Ovary (tissue), 10 donors: ENCODE measurements at places on chromosomes 16 and 17. TPM values are rescaled to one million over a fixed set of nuclear protein-coding genes. Genes with fewer than 3 reads are reported as not detected.

Gene ADAM11
- polyA plus RNA-seq = 1.1 TPM

GRCh38 chr17:74032222-74032621 is 171.3 kb upstream of the RPL38 start:
- DNase-seq = no peak
- H3K4me1 ChIP-seq = no peaks in the 10 kb centered on the region
- no peak overlapping the region for H3K27ac ChIP-seq
- H3K4me3 ChIP-seq = no peak overlapping the region
- no peaks in the 10 kb centered on the region for H3K27me3 ChIP-seq

Gene PPP1R27
- polyA plus RNA-seq = 0.22 TPM

DNA sequence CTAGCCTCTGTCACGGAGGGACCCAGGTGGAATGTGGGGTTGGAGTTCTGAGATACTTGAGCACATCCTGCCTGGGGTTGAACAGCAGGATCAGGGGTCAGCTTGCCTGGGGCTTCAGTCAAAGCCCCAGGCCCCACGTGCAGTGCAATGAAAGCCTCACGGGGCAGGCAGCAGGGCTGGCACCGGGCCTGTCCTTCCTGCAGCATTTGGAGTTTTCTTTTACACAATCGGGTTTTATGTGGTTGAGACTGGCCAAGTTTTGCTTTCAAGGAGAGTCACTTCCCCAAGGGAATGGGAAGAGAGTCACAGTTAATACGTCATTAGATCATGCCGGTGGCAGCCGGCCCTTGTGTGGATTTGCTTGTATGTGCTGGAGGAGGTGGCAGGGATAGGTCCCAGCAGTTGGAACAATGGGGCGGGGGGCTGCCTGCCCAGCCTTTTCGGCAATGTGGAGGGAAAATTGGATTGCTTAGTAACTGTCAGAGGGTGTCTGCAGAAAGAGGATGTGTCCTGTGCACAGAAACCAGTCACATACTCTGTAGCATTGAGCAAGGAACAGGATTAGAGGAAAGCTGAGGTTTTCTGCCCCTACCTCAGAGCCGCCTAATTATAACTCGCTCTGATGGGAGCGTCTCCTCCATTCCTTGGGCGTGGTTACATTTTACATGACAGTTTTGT is 4.5 kb downstream of the RMI2 start:
- no peaks in the 10 kb centered on the region for H3K27me3 ChIP-seq
- H3K36me3 ChIP-seq = no peaks in the 10 kb centered on the region

DNA sequence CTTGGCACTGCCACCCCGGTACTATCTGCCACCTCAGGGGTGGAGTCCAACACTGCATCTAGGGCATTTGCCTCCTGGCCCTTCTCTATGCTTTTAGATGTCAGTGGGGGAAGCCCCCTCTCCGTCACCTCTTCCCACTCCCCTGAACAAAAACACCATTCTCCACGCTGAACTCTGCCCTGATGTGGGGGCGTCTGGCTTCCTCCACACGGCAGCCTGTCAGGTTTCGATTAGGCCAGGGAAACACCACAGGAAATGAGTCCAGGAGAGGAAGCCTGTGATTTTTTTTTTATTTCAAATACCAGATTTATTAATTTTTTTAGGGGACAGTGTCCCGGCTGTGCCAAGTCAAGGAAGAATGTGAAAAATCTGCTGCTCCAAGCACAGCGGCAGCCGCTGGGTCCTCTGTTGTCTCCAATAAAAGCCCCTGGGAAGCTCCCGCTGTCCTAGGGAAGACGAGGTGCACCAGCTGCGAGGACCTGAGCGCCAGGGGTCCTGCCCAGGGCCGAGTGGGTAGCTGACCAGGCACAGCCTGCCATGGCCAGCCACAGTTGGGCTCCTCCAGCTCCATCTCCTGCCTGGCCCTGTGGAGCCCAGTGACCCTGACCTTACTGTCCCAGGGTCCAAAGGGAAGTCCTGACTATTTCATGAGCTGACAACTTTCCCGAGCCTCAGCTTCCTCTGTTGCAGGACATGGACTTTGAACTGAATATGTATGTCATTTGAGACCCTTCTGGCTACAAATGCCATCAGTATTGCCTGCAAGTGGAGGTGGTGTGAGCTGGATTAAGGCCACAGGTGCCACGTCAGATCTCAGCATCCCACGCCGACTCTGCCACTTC is 336.7 kb downstream of the FOXL1 start:
- H3K4me1 ChIP-seq = no peaks in the 10 kb centered on the region
- H3K27me3 ChIP-seq = no peaks in the 10 kb centered on the region
- no peak for DNase-seq
- no peak overlapping the region for H3K27ac ChIP-seq

- no peak overlapping the region for H3K4me3 ChIP-seq
- no peaks in the 10 kb centered on the region for H3K36me3 ChIP-seq
- H3K4me1 ChIP-seq = no peaks in the 10 kb centered on the region
- H3K27me3 ChIP-seq = no peaks in the 10 kb centered on the region
- no peak overlapping the region for H3K27ac ChIP-seq
Observed at GRCh38 chr16:49471038-49471727, 97.6 kb downstream of the C16orf78 start.

GRCh38 chr16:22614271-22614947 is 103.7 kb downstream of the NPIPB5 start:
- DNase-seq = no peak
- H3K4me1 ChIP-seq = no peaks in the 10 kb centered on the region
- no peaks in the 10 kb centered on the region for H3K27me3 ChIP-seq

DNA sequence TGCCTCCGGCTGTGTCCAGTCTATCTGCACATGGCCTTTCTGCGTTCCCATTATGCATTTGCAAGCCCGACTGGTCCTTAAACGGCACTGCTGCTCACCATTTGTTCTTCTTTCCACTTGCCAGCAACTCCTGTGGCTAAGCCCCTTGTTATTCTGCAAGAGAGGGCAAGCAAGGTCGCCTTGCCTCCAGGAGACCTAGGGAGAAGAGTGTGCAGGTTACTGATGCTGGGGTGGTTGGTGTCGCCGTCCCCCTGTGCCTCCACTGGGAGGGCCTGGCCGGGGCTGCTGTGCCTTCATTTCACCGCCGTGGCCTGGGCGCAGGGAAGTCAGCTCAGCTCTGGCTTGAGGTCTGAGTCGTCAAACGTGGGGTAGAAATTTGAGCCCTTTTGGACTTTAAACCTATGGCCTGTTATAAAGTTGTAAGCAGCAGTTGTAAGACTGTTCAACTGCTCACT is 12.7 kb downstream of the SLC6A4 start:
- H3K36me3 ChIP-seq = no peaks in the 10 kb centered on the region
- H3K4me3 ChIP-seq = no peak overlapping the region
- no peak for DNase-seq
- no peaks in the 10 kb centered on the region for H3K4me1 ChIP-seq

DNA sequence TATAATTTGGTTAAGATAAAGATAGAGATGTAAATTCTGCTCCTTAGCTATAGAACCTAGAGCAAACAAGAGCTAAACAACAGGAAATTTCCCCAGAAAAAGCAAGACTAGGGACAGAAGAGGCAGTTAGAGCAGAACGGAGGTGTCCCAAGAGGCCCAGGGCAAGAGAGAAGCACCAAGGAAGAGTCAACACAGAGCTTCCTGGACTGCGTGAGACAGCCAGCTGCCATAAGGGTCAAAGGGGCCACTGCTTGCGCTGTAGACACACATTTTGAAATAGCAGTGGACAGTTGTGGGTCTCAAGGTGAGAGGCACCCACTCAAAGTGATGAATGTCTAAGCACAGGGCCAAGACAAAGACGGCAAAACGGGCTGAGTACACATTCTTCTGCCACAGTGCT is 156.6 kb downstream of the PARN start:
- no peaks in the 10 kb centered on the region for H3K4me1 ChIP-seq
- H3K27ac ChIP-seq = no peak overlapping the region
- no peaks in the 10 kb centered on the region for H3K27me3 ChIP-seq
- H3K4me3 ChIP-seq = no peak overlapping the region
- DNase-seq = no peak
- no peaks in the 10 kb centered on the region for H3K36me3 ChIP-seq

- no peaks in the 10 kb centered on the region for H3K36me3 ChIP-seq
- no peak overlapping the region for H3K4me3 ChIP-seq
- no peak overlapping the region for H3K27ac ChIP-seq
- no peaks in the 10 kb centered on the region for H3K4me1 ChIP-seq
- no peaks in the 10 kb centered on the region for H3K27me3 ChIP-seq
Observed at GRCh38 chr17:3030096-3030495, 33.3 kb downstream of the OR1D5 start.

DNA sequence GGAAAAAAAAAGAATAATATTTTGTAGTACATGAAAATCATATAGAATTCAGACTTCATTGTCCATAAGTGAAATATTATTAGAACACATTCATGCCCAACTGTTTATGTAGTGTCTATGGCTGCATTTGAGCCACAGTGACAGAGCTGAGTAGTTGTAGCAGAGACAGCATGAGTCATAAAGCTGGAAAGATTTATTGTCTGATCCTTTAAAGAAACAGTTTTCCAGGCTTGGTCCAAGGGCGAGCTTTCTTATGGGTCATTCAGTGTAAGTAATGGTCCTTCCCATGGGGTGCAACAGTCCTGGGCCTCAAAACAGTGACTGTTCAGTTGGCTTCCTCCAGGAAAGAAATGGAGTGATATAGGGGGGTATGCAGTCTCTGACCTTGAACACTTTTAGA is 260.2 kb downstream of the HS3ST4 start:
- H3K27ac ChIP-seq = no peak overlapping the region
- DNase-seq = no peak
- H3K27me3 ChIP-seq = no peaks in the 10 kb centered on the region
- no peak overlapping the region for H3K4me3 ChIP-seq
- H3K4me1 ChIP-seq = no peaks in the 10 kb centered on the region
- H3K36me3 ChIP-seq = no peaks in the 10 kb centered on the region

- H3K4me3 ChIP-seq = no peak overlapping the region
- H3K27me3 ChIP-seq = no peaks in the 10 kb centered on the region
- DNase-seq = peak; percentile 91
- H3K36me3 ChIP-seq = no peaks in the 10 kb centered on the region
- peaks cover 3% of the 10 kb centered on the region for H3K4me1 ChIP-seq
- no peak overlapping the region for H3K27ac ChIP-seq
Observed at GRCh38 chr17:78250891-78251772, 19.7 kb downstream of the TMEM235 start.

- H3K36me3 ChIP-seq = no peaks in the 10 kb centered on the region
- H3K4me3 ChIP-seq = no peak overlapping the region
- H3K27me3 ChIP-seq = no peaks in the 10 kb centered on the region
- no peak for DNase-seq
- no peaks in the 10 kb centered on the region for H3K4me1 ChIP-seq
Observed at GRCh38 chr17:73069164-73069770, 23.2 kb downstream of the SLC39A11 start.

GRCh38 chr16:73048292-73049080 is 558 bp upstream of the ZFHX3 start:
- H3K4me3 ChIP-seq = peak overlapping the region; percentile 85
- no peaks in the 10 kb centered on the region for H3K27me3 ChIP-seq
- H3K4me1 ChIP-seq = peaks cover 9% of the 10 kb centered on the region
- H3K36me3 ChIP-seq = no peaks in the 10 kb centered on the region
- peak; percentile 29 for DNase-seq

Gene PHOSPHO1
- not detected for polyA plus RNA-seq

DNA sequence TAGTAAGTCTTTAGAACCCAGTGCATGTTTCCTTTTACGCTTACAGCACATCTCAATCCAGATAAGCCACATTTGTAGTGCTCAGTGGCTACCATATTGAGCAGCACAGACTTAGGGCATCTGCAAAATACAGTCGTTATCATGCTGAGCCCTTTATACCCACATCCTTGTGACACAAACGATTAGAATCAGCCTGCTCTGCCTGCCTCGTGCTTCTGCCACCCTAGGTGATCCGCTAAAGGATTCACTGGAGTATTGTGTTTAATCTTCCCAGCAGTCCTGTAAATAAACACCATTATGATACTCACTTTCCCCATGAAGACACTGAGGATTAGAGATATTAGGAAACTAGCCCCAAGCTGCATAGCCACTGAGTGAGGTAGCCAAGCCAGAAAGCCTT is 51.3 kb upstream of the FA2H start:
- no peak overlapping the region for H3K27ac ChIP-seq
- H3K4me1 ChIP-seq = no peaks in the 10 kb centered on the region
- no peaks in the 10 kb centered on the region for H3K36me3 ChIP-seq
- no peak for DNase-seq

Gene NRN1L
- polyA plus RNA-seq = 4.7 TPM

Gene CHRNE
- 0.53 TPM for polyA plus RNA-seq

GRCh38 chr16:48907906-48908634 is 298.1 kb upstream of the N4BP1 start:
- no peaks in the 10 kb centered on the region for H3K4me1 ChIP-seq
- no peak for DNase-seq
- no peak overlapping the region for H3K4me3 ChIP-seq
- no peaks in the 10 kb centered on the region for H3K36me3 ChIP-seq
- H3K27me3 ChIP-seq = no peaks in the 10 kb centered on the region

GRCh38 chr17:16886655-16887322 is 85.1 kb downstream of the TNFRSF13B start:
- H3K27me3 ChIP-seq = no peaks in the 10 kb centered on the region
- H3K4me1 ChIP-seq = no peaks in the 10 kb centered on the region
- no peak for DNase-seq

DNA sequence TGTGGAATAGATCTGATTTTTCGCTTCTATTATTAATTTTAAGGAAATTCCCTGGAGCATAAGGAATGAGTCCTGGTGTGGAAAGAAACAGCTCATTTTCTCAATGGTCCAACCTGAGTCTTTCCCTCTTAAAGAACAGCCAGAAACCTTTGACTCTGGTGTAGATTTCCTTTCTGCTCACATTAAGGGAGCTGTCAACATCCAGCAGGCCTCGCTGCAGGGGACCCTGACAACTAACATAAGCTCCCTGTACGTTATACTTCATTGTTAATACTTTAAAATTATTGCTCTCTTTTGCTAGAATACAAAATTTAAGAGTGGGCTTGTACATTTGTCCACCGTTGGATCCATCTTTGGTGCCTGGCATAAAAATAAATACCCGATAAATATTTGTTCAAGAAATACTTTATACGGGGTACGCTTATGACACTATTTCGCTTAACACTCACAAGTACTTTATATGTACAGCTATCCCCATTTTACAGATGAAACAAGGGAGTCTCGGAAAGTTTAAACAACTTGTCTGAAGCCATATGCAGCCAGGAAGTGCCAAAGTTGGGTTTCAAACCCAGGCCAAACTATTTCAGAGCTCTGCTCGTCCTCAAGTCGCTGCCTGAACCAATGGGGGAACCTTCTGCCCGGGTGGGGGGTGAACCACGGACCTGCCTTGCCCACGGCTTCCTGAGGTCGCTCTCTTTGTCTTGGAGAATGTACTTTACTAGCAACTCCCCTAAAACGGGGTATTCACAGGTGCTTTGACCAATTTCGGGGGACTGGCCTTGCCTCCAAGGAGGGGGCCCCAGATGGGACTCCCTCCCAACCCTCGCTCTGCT is 611 bp downstream of the SMARCE1 start:
- H3K4me3 ChIP-seq = peak overlapping the region; percentile 63
- DNase-seq = no peak
- no peaks in the 10 kb centered on the region for H3K36me3 ChIP-seq
- H3K27me3 ChIP-seq = no peaks in the 10 kb centered on the region

DNA sequence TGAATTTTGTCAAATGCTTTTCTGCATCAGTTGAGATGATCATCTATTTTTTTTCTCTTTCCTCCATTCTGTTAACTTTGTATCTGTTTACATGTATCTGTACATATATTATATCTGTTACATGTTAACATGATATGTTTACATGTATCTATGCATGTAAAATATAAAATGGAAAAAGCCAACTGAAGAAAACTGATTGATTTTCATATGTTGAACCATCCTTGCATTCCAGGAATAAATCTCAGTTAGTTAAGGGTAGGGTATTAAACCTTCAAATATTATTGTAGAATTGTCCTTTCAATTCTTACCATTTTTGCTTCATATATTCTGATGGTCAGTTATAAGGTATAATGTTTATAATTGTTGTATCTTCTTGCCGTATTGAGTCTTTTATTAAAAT is 336.1 kb downstream of the ZFHX3 start:
- H3K27ac ChIP-seq = no peak overlapping the region
- DNase-seq = no peak
- H3K4me3 ChIP-seq = no peak overlapping the region
- H3K36me3 ChIP-seq = no peaks in the 10 kb centered on the region
- no peaks in the 10 kb centered on the region for H3K4me1 ChIP-seq
- H3K27me3 ChIP-seq = no peaks in the 10 kb centered on the region
